ENCODE measurements at places on chromosomes 16 and 17. TPM values are rescaled to one million over a fixed set of nuclear protein-coding genes. Genes with fewer than 3 reads are reported as not detected.
A peak's percentile ranks its signal among the peaks of the same experiment; 100 is the strongest.

DNA sequence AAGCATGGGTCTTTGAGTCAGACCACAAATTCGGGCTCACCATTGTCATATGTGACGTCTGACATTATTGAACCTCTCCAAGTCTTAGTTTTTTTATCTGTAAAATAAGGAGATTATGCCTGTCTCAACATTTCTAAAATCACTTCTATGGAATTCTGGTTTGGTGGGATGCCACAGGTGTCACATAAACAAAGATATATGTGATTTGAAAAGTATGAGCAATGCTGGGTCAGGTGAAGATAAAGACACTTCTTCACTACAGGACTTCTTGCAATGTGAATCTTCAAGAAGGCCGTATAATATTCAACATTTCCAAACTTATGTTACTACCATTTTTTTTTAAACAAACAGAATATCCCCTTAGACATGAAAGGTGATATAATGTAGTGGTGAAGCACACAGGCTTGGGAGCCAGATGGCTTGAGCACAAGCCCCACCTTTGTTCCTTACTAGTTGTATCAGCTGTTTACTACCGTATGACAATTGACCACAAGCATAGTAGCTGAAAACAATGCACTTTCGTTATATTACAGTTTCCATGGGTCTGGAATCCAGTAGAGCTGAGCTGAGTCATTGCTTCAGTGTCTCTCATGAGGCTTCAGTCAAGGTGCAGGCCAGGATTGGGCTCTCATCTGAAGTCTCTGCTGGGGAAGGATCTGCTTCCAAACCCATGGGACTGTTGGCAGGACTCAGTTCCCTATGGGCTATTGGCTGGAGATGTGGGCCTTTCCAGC is 87.7 kb downstream of the UTP18 start:
- DNase-seq = no peak

GRCh38 chr17:82737967-82738877 is 2.8 kb downstream of the FN3K start:
- no peak for DNase-seq

GRCh38 chr16:86203557-86204275 is 304.8 kb downstream of the IRF8 start:
- DNase-seq = no peak

DNA sequence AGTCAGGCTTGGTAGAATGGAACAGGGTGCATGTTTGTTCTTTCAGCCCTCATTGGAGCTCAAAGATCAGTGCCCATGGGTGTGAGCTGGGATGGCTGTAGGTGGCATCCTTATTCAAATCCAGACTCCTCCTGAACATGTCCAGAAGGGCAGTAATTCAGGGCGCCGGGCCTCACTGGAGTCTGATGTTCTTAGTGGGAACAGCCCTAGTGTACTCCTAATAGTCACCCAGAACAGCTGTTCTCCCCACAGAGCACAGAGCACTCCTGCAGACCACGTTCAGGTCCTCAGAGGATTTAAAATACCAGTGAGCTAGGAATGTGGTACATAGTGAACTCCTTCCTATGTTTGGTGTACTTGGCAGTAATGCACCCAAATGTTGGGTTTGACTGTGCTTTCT is 96.2 kb downstream of the BANP start:
- DNase-seq = no peak

DNA sequence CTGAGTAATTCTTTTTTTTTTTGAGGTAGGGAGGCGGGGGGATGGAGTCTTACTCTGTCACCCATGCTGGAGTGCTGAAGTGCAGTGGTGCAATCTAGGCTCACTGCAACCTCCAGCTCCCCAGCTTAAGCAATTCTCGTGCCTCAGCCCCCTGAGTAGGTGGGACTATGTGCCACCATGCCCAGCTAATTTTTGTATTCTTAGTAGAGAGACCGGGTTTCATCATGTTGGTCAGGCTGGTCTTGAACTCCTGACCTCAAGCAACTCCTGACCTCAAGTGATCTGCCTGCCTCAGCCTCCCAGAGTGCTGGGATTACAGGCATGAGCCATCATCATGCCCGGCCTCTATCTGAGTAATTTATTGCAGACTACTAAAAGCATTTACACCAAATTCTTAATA is 19.4 kb downstream of the KPNB1 start:
- DNase-seq = no peak

DNA sequence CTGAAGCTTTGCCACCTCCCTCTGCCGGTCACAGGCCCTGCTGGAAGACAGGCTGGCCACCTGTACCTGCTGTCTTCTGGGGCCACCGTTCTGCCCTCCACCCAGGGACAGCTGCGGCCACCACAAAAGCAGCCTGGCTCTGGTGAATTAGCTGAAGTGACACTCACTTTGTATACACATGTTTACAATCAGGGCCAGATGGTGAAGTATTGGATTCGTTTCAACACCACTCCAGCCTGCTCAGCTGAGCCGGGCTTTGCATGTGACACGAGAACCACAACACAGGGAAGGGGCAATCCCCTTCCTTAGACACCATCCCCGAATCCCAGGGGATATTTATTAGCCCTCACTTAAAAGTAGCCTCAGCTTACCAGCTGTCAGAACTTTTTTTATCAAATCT is 191.5 kb upstream of the RPL38 start:
- no peak for DNase-seq

DNA sequence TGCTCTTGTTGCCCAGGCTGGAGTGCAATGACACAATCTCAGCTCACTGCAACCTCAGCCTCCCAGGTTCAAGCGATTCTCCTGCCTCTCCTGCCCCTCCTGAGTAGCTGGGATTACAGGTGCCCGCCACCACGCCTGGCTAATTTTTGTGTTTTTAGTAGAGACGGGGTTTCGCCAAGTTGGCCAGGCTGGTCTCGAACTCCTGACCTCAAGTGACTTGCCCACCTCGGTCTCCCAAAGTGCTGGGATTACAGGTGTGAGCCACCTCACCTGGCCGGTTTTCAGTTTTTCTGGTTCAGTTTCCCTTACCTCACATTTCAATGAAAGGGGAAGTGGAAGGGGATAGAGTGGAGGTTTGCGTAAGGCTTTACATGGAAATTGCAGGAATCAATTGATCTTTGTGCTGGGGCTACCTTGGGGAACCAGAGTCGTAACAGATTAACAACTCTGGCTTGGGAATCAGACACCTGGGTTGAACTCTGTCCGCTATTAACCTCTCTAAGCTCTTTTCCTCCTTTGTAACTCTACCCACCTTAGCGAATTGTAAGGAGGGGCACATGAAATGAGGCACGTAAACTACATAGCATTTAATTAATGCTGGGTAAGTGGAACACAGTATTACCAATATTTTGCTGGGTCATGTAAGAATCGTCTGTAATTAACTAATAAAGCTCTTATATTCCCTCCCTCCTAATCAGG is 3.2 kb downstream of the MPV17L start:
- peak; percentile 23 for DNase-seq

Gene EME1
- total RNA-seq = 5.9 TPM

Gene NAA38
- 17.1 TPM for total RNA-seq
